Spleen (tissue), 13 donors: ENCODE measurements at places on chromosomes 2 and 18. TPM values are rescaled to one million over a fixed set of nuclear protein-coding genes. Genes with fewer than 3 reads are reported as not detected.

The DSG1 gene
- not detected for total RNA-seq

The SPP2 gene
- not detected for total RNA-seq

The TDRD15 gene
- total RNA-seq = 0.09 TPM

The SPC25 gene
- total RNA-seq = 2.0 TPM

The C2orf80 gene
- total RNA-seq = not detected

The TRPM8 gene
- not detected for total RNA-seq

The SH2D6 gene
- not detected for total RNA-seq

The MOCOS gene
- total RNA-seq = 0.39 TPM

The LINC00305 gene
- total RNA-seq = not detected
